Activated CD4-positive, alpha-beta T cell treated with anti-CD3 and anti-CD28 coated beads, Interleukin-2, amount 10 ng/mL, durations not matched to agents 7 days and 5 days (primary cell): ENCODE measurements at places on chromosomes 12 and 14. TPM values are rescaled to one million over a fixed set of nuclear protein-coding genes. Genes with fewer than 3 reads are reported as not detected.

GRCh38 chr12:99265648-99266047 lies 381.9 kb upstream of the GARIN6 start:
- DNase-seq = no peak

Gene SMIM41
- not detected for total RNA-seq

Gene PSMB11
- 0.21 TPM for total RNA-seq

Gene ZNF10
- 6.3 TPM for total RNA-seq

Gene BAG5
- 30.5 TPM for total RNA-seq

DNA sequence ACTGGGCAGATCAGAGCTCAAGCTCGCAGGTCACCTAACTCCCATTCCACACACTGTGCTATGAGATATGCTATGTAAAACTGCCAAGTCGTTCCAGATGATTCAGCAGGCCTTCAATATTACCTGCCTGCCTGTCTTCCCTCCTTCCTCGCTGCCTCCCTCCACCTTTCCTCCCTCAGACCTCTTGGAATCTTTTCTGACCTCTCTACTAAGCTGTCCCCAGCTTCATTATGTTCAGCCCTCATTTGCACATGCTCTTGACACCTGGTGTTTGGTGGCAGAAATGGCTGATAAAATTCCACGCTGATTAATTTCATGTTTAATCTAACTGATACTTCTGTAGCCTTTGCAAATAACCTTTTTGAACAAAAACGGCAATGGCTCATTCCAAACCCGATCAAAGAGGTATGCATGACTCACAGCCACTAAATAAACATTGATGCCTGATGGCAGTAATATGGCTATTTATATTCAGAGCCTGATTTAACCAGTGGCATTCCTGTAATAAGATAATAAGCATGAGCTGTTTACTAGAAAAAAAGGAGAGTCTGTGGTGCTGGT lies 130.8 kb upstream of the EGLN3 start:
- DNase-seq = no peak

DNA sequence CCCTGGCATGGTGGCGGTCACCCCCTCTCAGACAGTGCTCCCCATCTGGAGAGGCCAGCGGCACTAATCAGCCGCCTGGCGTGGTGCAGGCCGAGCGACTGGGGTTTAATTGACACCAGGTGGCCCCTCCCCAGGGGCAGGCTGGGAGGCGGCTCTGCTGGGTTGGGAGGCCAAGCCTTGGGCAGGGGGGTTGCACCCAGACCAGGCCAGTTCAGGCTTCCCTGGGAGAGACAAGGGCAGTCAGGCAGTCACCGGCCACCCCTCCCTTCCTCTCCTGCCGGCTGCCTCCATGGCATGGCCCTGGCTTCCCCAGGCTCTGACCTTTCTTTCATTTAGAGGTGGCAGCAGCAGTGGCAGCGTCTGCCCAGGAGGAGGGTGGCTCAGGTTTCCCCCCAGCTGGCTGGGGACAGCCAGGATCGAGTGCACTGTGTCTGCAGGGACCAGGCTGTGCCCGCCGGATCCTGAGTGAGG lies 78.1 kb upstream of the NOS1 start:
- no peak for DNase-seq
